SJSA1 (cell line): ENCODE measurements at places on chromosomes 11 and 22.

DNA sequence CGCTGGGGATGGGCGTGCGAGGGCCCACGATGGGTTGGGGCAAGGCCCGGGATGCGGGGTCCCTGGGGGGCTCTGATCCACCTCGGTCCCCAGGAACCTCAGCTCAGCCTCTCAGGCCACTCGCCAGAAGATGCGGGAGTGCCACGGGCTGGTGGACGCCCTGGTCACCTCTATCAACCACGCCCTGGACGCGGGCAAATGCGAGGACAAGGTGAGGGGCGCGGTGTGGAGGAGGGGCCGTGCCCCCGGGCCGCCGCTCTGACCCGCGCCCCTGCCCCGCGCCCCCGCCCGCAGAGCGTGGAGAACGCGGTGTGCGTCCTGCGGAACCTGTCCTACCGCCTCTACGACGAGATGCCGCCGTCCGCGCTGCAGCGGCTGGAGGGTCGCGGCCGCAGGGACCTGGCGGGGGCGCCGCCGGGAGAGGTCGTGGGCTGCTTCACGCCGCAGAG, 6.3 kb downstream of the PKP3 start:
- no peak for DNase-seq

- no peak for DNase-seq
Measured at GRCh38 chr11:104154296-104154695, 9.7 kb downstream of the PDGFD start.

- DNase-seq = no peak
Measured at GRCh38 chr22:50684501-50684900, 11.9 kb downstream of the SHANK3 start.

DNA sequence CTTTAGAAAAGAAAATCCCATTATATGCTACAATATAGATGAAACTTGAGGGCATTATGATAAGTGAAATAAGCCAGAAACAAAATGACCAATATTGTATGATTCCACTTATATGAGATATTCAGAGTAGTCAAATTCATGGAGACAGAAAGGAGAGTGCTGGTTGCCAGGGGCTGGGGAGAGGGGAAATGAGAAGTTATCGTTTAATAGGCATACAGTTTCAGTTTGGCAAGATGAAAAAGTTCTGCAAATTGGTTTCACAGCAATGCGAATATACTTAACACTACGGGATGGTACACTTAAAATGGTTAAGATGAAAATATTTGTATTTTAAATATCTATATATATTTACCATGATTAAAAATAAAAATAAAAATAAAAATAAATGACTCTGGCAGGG, 31.1 kb upstream of the RDX start:
- no peak for DNase-seq

- no peak for DNase-seq
Measured at GRCh38 chr22:46803936-46804335, 41.5 kb downstream of the TBC1D22A start.

GRCh38 chr11:110773442-110773841, 61.2 kb upstream of the ARHGAP20 start:
- DNase-seq = no peak

- no peak for DNase-seq
Measured at GRCh38 chr11:100810146-100810545, 123.1 kb downstream of the ARHGAP42 start.

GRCh38 chr22:46798366-46799350, 36.2 kb downstream of the TBC1D22A start:
- peak; percentile 64 for DNase-seq

DNA sequence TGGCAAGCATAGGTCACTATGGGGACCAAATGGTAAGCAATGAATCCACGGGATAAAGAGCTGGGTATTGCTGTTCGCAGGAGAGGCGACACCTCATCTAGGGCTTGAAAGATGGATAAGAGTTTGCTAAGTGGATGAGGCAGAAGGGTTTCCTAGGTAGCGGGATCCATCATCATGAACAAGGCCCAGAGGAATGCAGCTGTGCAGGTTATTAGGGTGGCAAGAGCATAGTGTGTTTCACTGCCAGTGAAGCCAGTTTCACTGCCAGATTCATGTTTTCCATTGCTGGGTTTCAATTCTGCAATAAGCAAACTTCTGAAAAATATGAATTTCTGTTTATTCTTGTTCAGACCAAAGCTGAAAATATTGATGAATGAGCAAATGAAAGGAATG, 27.2 kb downstream of the WEE1 start:
- no peak for DNase-seq

GRCh38 chr11:11624926-11625325, 3.1 kb upstream of the GALNT18 start:
- no peak for DNase-seq

DNA sequence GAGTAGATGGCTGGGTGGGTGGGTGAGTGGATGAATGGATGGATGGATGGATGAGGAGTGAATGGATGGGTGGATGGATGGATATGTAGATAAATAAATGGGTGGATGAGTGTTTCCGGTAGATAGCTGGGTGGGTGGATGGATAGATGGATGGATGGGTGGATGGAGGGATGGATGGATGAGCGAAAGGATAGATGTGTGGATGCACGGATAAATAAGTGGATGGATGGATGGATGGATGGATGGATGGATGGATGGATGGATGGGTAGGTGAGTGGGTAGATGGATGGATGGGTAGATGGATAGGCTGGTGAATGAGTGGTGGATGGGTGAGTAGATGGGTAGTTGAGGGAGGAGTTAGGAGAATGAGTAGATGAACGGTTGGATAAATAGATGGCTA, 349.3 kb downstream of the MN1 start:
- no peak for DNase-seq

GRCh38 chr11:9049959-9050358, 41.4 kb downstream of the SCUBE2 start:
- no peak for DNase-seq

DNA sequence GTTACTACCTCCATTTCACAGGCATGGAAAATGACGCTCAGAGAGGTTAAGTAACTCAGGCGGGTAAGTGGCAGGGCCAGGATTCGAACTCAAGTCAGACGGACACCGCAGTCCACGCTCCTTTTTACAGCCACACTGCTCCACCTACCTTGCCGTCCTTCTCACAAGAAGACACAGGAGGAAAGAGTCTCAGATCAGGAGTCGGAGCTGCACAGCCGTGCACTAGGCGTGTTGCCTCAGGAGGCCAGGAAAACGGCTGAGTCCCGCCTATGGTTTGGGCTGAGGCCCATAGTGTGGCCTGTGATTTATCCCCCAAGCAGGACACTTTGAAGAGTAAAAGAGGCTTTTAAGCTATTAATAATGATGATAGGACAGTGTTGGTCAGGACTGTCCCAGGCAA, 44.7 kb upstream of the CD5 start:
- DNase-seq = peak; percentile 45

GRCh38 chr11:65055538-65055937, 2.8 kb downstream of the NAALADL1 start:
- no peak for DNase-seq

DNA sequence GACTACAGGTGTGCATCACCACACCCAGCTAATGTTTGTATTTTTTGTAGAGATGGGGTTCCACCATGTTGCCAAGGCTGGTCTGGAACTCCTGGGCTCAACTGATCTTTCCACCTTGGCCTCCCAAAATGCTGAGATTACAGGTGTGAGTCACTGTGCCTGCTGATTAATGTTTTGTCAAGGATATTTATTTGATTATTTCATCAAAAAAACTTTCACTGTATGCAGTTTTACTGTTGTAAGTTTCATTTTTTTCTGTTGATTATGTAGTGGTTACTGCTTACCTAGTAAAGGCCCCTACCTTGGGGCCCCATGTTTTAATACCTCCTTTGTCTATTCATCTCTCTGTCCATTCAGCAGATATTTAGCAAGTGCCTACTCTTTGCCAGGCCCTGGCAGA, 16.7 kb upstream of the FAM168A start:
- no peak for DNase-seq

DNA sequence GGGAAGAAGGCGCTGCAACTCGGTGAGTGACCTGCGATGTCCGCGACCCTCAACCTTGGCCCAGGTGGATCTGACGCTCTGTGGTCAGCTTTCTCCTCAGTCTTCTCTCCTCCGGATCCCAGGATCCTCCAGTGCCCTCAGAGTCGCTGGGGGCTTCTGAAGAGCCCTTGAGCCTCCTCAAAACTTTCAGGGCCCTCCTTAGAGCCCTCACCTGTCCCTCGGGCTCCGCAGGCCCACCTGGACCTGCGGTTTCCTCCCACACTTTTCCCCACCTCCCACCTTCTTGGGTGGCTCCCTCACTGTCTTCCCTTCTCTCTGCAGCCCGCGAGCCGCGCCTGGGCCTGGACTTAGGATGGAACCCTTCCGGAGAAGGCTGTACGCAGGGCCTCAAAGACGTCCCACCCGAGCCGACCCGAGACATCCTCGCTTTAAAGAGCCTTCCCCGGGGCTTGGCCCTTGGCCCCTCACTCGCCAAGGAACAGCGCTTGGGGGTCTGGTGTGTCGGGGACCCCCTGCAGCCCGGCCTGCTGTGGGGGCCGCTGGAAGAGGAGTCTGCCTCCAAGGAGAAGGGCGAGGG, 335 bp downstream of the ZNF408 start:
- DNase-seq = no peak

DNA sequence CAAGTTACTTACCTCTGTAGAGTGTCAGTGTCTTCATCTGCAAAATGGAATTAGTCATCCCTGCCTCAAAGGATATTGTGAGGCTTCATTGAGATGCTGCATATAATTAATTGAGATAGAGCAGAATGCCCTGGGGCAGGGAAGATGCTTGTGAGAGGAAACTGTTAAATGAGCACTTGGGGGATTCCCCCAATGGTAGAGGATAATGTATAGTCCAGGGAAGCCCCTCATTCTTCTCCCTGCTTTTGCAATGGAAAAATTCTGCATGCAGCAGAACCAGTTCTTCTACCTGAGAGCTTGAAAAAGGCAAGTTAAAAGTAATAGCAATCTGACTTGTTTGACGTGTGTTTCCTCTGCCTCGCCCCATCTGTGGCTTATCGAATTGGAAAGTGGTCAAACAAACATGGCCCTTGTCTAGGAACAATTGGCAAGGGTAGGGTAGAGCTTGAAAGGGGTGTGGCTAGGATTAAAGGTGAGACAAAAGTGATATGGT, 90.9 kb downstream of the NAV2 start:
- DNase-seq = no peak

DNA sequence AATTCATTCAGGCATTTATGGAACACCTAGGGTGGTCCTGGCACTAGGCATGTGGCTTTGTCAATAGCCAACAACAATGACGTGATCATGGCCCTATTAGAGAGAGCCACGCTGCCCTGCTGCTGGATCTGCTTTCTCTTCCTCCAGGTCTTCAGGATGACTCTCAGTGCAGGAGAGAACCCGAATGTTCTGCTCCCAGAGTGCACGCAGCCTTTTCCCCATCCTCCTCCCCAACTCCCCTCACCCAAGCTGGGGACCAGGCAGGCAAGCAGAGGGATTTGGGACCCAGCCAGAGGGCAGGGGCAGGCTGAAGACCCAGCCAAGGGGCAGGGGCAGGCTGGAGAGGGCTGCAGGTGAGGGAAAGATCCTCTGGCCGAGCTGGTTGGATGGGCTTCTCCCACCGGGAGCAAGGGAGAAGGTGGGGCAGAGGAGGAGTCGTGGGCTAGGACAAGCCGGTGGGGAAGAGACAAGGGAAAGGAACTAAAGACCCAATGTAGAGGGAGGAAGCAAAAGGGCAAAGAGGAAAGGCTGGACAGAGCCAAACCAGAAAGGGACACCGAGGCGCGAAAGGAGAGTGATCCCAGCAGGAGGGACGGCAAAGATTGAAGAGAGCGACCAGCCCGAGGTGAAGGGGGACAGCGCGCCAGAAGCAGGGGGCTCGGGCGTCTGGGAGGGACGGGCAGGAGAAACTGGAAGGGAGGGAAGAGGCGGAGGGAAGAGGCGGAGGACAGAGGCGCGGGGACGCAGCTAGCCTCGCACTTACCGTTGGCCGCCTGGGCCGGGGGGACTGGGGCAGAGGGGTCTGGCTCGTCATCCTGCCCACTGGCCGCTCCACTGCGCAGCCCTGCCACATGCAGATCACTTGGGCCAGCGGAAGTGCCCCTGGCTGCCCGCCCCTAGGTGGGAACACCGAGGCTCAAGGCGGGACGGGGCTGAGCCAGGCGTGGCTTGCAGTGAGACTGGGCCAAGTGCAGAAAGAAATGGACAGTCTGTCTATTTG, at the start of gene KCTD14:
Gene KCTD14 (minus strand): TSS at position 880 of the 1,000 bp plus-strand sequence. CDS start 27 bp downstream, at position 853.
- peak; percentile 35 for DNase-seq

DNA sequence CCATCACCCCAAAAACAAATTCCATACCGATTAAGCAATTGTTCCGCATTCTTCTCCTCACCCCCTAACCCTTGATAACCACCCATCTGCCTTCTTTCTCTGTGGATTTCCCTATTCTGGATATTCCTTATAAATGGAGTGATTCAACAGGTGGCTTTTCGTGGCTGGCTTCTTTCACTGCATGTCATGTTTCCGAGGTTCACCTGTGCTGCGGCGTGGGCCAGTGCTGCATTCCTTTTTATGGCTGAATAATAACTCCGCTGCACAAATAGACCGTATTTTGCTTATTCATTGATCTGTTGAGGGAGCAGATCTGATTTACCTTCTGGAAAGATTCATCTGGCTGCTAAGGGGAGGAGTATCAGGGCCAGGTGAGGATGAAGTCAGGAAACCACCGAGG, 94.8 kb upstream of the ASPHD2 start:
- no peak for DNase-seq

GRCh38 chr11:67662835-67663531, 11.4 kb downstream of the ALDH3B2 start:
- no peak for DNase-seq

GRCh38 chr11:86950661-86950995, 4.6 kb downstream of the FZD4 start:
- DNase-seq = no peak

GRCh38 chr11:125892071-125892470, 4.6 kb downstream of the HYLS1 start:
- no peak for DNase-seq

DNA sequence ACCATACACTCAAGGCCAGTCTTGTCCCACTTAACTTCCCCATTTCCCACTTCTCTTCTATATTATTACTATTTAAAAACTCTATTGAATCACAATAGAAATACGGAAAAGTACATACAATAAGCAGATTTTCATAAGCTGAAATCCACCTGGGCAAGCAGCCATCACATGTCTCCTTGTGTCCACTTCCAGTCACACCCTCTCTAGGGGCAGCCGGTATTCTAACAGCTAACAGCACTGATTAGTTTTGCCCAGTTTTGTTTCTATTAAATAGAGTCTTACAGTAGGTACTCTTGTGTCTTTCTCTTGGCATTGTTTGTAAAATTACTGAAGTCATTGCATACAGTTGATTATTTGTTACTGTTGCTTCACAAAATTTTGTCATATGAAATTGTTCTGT, 37.8 kb downstream of the PPP6R3 start:
- DNase-seq = no peak

DNA sequence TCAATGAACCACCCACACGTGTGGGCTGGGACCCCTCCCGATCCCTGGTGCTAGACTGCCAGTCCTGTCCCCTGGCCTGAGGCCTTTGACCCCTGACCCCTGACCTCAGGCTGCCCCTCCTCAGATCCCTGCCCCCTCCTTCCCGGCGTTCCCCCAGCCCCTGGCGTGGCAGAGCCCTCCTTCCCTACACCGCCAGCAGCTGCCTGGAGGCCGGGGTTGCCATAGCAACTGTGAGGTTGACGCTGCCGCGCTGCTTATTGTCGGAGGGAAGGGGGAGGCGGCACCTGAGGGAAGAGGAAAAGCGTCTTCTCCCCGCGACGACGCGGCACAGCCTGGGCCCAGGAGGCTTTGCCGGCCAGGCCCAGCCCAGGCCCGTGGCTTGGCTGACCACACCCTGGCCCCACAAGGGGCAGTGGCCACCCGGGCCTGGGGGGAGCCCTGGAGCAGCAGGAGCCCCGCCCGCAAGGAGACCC, 32.6 kb downstream of the SHANK3 start:
- DNase-seq = no peak
